Kidney tubule cell (primary cell): ENCODE measurements at places on chromosomes 2 and 18.

GRCh38 chr2:221876016-221876415, 303.9 kb upstream of the EPHA4 start:
- no peak for DNase-seq

GRCh38 chr2:205582366-205582765, 99.9 kb upstream of the NRP2 start:
- DNase-seq: no peak

- peak; percentile 85 for DNase-seq
Observed at GRCh38 chr2:115303-115702, 69.0 kb upstream of the FAM110C start.

DNA sequence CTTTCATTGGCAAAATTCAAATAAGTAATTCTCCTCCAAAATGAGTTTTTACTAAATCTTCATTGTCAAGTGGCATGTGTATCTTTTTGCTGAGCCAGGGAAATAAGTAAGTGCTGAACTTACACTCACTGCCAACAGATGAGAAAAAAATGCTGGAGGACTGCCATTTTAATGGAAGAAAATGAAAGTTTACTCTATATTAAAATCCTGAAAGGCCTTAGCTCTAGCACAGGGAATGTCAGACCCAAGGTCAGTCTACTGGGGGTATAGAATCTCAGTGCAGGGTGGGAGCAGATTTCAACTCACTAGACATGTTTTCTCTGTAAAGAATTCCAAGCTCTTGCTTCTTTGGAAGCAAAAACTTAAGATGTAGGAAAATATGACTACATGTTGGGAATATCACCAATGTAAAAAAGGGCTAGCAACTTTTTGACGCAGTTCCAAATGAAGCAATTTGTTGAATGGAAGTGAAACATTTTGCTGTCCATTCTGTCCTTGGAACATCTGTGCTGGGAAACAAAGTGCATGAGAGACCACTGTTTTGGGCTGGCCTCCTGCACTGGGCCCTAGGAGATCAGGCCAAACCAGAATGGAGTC, 127.0 kb downstream of the ST6GAL2 start:
- DNase-seq: no peak

DNA sequence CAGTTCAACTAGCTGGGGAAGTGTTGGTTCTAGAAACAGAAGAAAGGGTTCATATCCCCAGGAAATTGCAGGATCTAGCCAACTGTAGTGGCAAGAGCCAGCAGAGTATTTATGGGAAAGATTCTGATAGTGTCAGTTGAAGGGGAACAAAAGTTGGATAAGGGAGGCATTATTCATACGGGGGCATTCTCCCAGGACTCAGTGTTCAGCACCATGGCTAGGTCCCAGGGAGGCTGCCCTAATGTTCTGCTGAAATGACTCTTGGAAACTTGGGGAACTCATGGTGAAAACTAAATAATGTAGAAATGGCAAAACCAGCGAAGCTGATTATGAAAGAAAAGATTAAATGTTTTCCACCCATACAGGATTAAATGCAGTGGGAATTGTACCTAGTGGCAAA, 543.7 kb downstream of the TRIB2 start:
- DNase-seq: no peak

DNA sequence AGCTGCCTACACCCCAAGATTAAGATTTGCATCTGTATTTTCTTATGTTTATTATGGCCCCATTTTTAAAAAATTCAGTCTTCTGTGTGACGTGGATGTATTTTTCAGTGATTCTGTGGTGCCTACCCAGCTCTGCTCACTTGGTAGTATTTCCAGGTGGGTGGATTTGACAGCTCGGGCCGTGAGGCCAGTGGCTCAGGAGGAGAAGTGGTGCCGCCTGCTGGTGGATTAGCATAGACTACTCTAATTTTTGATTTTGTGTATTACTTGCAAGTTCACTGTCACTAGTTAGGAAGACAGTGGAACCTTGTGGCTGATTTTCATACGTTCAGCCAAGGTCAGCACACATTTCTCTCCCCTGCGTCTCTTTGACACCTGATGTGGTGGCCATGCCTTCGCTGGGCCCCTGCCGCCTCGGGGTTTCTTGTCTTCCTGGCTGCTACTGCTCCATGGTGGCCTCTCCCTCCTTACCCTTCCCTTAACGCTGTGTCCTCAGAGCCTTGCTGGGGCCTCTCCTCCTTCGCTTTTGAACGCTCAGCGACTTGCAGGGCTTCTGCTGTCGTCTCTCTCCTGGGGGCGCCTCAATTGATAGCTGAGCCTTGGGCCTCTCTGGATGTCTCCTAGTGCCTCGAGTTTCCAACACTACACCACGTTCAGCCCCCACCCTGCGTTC, 89.4 kb downstream of the DGKD start:
- DNase-seq: peak; percentile 81

DNA sequence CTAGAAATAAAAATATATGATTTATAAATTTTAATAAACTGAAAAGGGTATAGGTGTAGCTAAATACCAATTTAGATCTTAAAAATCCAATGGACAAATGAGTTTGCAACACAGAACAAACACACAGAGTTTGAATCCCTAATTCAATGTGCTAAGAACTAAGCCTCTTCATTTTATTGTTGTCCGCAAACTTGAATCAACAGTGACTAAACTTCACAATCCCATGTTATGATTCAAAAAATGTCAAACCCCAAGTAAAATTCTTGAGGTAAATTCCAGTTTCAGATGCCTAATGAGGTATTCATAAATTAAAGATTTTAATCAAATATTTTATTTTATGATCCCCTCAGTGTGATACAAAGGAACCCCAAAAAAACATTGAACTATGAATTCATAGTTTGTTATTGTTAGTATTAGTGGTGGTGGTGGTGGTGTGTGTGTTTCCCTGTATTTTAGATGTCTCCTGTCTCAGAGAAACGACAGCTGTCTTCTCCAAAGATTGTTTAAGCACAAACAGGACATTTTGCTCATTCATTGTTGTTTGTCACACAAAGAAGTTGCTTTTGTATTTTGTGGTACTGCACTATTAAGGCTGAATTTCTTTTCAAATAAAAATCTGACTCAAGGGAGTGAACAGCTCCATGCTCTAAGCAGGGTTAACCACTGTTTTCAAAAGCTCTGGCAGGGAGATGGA, 259.8 kb downstream of the OSR1 start:
- DNase-seq: no peak

DNA sequence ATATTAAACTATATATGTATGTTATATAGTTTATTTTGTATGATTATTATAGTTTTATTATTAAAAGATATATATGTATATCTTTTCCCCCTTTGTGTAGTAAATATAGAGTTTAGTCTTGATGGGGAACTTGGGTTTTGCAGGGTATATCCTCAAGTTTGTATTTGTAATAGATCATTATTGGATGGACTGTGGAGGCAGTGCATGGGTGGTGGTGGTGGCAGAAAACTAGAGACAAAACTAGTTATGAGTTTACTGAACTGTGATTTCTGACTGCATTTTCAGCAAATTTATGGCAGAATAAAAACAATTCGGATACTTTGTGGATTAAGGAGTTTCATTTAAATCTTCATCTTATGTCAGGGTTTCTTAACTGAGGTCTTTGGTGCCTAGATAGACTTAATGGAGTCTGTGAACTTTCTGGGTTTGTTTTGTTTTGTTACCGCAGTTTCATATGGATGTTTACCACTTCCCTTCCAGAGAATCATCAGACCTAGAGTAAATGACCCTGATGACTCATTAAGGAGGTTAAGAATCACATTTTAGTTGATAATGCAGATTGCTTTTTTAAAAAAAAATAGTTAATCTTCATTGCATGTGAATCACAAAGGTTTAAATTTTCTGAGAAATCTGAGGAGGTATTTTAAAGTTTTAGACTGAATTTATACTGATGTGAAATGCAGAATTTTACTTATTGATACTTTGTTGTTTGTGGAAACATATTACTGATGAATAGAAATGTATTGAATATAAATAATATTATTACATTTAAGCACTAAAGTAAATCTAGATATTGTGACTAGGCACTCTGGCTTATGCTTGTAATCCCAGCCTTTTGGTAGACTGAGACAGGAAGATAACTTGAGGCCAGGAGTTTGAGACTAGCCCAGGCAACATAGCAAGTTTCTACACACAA, 14.5 kb downstream of the EPC2 start:
- peak; percentile 75 for DNase-seq

- DNase-seq: no peak
Observed at GRCh38 chr2:64313398-64313723, 140.6 kb upstream of the LGALSL start.

DNA sequence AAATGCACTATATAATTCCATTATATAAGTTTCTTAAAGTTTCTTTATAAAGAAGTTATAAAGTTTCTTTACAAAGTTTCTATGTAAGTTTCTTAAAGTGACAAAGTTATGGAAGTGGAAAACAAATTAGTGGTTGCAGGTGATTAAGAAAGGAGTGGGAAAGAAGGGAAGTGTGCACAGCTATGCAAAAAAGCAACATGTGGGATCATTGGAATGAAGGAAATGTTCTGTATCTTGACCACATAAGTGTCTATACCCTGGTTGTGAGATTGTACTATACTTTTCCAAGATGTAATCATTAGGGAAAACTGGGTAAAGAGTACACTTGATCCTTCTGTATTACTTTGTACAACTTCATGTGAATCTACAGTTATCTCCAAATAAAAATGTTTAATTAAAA, 1541.1 kb downstream of the LRP1B start:
- peak; percentile 12 for DNase-seq

GRCh38 chr2:61633250-61633649, 95.1 kb upstream of the XPO1 start:
- no peak for DNase-seq

DNA sequence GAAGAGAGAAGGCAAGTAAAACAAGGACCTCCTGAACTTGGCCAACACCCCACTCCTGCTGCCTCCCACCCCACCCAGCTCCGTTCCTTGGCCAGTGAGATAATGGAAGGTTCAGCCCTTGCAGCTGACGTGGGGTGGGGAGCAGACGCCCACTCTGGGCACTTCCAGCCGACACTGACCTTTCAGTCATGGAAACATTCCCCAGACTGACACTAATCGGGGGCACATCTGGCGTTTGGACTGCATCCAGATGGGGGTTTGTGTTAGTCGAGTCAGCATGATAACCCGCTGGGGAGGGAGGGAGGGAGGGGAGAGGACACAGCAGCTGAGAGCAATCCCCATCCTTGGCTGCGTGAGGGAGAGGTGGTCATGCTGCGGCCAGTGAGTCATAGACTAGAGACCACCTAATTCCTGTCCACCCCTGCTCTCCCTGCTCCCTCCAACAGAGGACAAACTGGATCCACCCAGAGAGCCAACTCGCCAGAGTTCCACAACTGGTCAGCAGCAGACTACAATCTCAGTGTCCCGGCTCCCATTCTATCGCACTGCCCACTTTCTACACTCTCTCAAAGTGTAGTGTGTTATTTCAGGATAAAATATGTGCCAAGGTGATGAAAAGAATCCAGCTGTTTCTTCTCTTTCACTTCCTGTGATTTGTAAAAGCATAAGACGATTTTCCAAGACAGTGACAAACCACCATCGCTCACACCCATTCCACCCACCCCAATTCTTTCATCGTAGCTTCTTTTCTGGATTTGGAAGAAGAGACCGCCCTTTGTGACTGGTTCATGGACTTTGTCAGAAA, 115.4 kb upstream of the PKDCC start:
- DNase-seq: no peak

DNA sequence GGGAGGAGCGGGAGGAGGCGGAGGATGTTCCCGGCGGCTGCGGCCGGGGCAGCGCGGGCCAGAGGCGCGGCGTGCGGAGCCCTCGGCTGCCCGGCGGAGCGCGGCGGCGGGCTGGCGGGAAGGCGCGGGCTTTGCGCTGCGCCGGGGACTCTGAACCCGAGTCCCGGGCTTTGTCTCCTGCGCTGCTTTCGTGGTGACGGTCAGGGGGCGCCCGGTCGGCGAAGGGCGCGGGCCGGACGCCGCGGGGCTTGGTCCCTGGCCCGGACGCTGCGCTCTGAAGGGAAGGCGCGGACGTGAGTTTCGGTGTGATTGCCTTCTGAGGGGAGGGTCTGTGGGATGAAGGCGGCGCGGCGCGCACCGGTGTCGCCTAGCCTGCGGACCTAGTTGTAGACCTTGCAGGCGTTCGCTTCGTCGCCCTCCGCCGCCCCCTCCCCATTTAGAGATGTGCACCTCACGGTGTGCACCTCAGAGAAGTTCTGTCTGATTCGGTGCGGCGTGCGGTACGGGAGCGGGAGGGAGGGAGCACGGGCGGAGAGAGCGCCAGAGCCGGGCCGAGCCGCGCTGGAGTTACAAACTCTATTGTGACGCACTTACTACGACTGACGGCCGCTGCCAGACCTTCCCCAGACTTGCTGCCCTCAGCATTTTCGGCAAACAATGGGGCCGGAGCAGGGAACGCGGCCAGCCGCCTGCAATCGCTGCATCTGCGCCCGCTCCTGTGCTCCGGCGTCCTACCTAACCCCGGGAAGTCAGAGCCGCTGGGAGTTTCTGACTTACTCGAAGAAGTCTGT, 2.1 kb downstream of the BCL2L11 start:
- DNase-seq: peak; percentile 79

DNA sequence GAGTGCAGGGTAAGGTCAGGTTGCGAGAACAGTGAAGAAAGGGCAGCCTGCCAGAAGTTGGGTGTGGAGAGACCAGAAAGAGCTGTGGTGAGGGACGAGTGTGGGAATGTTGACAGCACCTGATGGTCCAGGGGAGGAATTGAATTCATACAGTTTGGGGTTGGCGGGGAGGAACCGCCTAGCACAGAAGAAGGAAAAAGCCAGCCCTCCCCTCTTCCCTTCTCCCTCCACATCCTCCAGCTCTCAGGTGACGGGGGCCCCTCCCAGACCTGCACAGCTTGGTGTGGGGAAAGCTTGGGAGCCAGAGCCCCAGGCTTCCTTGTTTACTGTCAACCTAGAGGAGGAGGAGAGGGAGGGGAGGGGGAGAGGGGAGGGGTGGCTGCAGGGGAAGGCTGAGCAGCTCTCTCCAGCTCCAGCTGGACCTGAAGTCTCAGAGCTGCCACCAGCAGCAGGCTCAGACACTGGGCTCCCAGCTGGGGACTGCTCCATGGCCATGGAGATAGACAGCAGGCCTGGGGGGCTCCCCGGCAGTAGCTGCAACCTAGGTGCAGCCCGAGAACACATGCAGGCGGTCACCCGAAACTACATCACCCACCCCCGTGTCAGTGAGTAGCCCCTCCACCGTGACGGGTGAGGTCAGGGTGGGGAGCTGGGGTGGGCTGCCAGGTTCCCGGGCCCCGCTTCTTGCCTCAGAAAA, at the start of gene ATP6V1B1:
Gene ATP6V1B1, plus strand, starts transcription at position 433 of the 697 bp plus-strand sequence. Its CDS starts 55 bp downstream, at position 488.
- DNase-seq: no peak

GRCh38 chr18:64099244-64099643, 49.6 kb downstream of the LINC00305 start:
- no peak for DNase-seq

DNA sequence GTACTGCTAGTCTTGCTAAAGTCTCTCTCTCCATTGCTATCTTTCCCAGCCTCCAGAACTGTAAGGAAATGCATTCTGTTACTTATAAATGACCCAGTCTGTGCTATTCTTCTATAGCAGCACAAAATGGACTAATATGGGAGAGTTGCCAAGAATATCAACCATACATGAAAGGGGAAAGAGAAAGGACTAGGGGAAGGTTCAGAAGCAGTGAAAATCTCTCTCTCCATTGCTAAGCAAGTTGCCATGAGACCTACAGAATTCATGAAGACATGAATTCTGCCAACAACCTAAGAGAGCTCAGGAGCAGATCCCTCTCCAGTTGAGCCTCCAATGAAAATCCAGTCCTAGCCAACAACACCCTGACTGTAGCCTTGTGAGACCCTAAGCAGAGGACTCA, 3.6 kb upstream of the TRABD2A start:
- no peak for DNase-seq
